Activated CD8-positive, alpha-beta memory T cell treated with anti-CD3 and anti-CD28 coated beads, Interleukin-2, amount 10 ng/mL, durations not matched to agents 7 days and 5 days (primary cell): ENCODE measurements at places on chromosomes 3 and 15.
A peak's percentile ranks its signal among the peaks of the same experiment; 100 is the strongest.

GRCh38 chr15:80093854-80094418, 34.5 kb downstream of the ZFAND6 start:
- H3K36me3 ChIP-seq: peaks cover under 1% of the 10 kb centered on the region
- no peaks in the 10 kb centered on the region for H3K27me3 ChIP-seq

DNA sequence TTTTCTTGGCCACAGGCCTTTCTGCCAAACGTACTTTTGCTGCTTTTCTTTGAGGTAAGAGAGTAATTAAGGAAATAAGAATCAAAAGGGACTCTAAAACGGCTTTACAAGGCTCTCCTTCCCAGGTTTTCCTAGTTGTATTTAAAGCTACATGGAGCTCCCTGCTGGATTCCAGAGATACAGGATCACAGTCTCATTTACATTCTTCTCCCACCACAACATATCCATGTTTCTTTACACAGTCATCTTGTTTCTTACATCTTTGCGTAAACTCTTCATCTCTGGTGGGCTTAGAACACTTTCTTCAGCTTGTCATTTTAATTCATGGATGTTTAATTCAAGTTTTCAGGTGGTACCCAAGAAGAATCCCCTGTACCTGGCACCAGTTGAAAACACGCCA, 117.6 kb upstream of the BFSP2 start:
- DNase-seq: no peak
- no peaks in the 10 kb centered on the region for H3K36me3 ChIP-seq
- H3K27ac ChIP-seq: no peak overlapping the region
- H3K4me3 ChIP-seq: no peak overlapping the region

GRCh38 chr3:126551121-126551838, 7.5 kb downstream of the C3orf22 start:
- H3K36me3 ChIP-seq: no peaks in the 10 kb centered on the region
- peaks cover 14% of the 10 kb centered on the region for H3K27me3 ChIP-seq
- DNase-seq: peak; percentile 27
- no peak overlapping the region for H3K4me3 ChIP-seq

DNA sequence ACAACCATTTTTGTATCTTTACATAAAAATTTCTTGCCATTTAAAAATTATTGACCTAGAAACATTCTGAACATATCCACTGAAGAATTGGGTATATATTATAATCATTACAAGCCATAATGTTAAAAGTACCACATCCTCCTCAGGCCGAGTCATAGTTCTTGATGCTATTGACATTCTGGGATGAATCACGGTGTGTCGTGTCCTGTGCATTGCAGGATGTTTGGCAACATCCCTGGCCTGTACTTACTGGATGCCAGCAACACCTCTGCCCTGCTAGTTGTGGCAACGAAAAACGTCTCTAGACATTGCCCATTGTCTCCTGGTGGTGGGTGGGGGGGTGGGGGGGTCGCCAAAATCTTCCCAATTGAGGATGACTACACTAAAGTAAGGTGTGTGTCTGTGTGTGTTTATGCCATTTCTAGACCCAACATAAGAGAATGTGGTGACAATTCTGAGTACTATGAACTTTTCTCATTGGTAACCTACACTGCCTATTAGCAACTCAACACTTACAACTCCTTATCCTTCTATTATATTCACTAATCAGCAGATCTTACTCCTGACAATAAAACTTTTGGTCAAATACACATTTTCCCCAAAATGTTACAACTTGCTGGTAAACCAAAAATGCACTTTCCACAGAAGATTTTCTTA, 471.6 kb downstream of the FOXP1 start:
- DNase-seq: no peak
- H3K4me3 ChIP-seq: no peak overlapping the region
- peaks cover 43% of the 10 kb centered on the region for H3K36me3 ChIP-seq
